ENCODE measurements at places on chromosomes 7 and 10. TPM values are rescaled to one million over a fixed set of nuclear protein-coding genes. Genes with fewer than 3 reads are reported as not detected.

GRCh38 chr10:103781329-103782061 lies 73.9 kb downstream of the SH3PXD2A start:
- peak; percentile 36 for DNase-seq

DNA sequence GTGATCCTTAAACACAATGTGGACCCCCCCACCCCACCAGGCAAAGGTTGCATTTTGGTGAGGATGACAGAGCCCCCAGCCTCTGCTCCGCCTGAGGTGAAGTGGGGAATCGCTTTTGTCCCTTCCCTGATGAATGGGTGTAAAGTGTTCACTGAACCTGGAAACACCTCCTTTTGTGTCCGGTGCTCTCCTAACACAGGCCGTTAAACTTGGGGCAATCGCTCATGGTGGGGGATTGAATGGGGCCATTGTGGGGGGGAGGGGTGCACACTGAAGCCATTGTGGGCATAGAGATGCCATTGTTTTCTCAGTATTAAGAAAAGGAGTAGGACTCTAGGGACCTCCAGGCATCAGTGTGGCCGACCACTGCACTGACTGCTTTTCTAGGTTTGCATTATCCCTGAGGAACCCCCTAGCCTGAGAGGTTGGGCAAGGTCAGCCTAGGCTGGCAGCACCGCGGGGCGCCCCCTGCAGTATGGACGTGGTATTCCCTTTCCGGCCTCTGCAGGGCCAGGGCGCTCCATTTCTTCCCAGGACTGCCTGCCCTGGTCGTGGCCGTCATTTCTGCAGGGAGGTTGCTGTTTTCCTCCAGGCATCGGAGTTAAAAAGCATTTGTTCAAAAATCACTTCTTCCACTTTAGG lies 158.3 kb downstream of the TCF7L2 start:
- DNase-seq = peak; percentile 43

- no peak for DNase-seq
Measured at GRCh38 chr10:117449636-117450035, 74.4 kb upstream of the PDZD8 start.

DNA sequence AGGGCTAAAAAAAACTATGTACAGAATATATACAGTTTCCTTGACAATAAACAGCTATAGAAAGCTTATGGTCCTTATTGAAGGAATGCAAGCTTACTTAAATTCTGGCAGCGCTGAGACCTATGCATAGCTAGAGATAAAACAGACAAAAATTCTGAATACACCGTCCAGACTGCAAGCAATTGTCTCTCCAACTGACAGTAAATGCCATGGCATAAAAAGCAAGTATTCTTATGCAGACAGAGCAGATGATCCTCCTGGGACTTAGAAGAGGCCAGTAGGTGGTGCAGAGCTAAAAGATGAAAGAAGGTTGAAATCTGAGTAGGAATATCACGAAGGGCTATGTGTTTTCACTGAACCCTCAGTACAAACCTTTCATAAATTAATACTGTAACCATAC lies 157.0 kb upstream of the CACNA2D1 start:
- no peak for DNase-seq

GRCh38 chr10:70575486-70575873 lies 27.1 kb downstream of the PRF1 start:
- no peak for DNase-seq

DNA sequence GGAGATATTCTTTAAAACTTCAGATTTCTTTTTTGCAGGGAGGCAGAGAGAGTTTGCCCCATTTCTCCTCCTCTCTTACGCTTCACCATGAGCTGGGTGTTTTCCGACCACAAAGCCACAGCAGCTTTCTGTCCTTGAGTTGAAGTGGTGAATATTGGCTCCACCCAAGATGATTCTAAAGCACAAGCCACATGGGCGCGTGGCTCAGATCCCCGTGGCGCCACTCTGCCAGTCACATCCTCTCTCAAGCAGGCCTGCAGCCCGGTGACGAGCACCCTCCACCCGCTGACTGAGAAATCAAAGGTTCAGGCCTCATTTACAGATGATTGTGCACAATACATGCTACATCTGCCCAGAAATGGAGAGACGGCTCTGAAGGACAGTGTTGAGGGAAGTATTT lies 27.6 kb upstream of the RNF32 start:
- peak; percentile 89 for DNase-seq

- DNase-seq = no peak
Measured at GRCh38 chr7:76063525-76063924, 15.6 kb downstream of the MDH2 start.

DNA sequence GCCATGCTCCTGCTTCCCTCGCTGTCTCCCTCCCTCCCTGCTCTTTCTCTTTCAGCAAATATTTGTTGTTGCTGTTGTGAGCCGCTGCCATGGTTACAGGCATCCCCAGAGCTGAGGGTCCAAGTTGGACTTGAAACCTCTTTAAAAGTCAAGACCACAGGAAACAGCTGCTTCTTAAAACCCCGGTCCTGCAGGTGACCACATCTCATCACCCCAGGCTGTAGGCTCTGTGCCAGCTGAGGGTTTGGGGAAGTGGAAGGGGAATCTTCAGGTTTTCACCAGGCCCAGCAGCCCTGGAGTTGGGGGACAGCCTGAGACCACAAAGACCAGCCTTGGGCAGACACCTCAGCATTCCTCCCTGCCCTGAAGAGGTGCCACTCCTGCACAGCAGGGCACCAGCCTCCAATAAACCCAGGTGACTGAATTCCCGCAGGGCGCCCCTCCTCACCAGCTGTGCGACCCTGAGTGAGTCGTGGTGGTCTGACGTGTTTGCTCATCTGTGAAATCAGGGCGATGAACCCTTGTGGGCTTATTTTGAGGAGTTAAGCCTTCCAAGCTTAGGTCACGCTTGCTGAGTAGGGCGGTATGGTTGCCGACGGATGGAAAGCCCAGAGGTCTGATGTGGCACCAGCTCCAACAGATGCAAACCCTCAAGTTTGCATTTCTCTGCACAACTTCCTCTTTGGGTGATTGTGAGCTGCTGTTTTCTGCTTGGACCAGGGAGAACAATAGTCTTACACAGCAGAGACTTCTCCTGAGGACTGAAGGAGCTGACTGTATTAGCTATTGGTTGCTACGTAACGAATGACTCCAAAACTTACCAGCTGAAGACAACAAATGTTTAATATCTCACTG lies 24.8 kb downstream of the NPTX2 start:
- no peak for DNase-seq

The EPHB4 gene
- 2.8 TPM for total RNA-seq

DNA sequence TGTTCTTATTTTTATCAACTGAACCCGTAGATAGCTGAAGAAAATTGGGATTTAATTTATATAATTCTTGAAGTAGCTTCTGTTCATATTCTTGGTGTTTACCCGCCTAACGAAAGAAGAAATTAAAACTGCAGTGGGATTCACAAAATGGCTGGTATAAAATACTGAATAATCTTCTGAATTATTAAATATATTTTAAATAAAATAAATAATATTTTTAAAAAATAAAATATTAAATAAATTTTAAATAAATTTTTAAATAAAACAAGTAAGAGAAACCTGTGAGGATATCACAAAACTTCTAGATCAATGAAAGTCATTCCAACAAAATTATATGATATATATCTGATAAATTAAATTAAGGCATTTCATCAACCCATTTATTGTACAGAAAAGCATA lies 99.4 kb downstream of the CNOT4 start:
- DNase-seq = no peak

- no peak for DNase-seq
Measured at GRCh38 chr7:123275036-123275753, 75.4 kb upstream of the SLC13A1 start.

- DNase-seq = no peak
Measured at GRCh38 chr7:95454438-95455045, 19.7 kb upstream of the PON2 start.

The CCDC3 gene
- total RNA-seq = 0.34 TPM

- DNase-seq = peak; percentile 74
Measured at GRCh38 chr10:22550732-22551131, 163.6 kb downstream of the PIP4K2A start.

DNA sequence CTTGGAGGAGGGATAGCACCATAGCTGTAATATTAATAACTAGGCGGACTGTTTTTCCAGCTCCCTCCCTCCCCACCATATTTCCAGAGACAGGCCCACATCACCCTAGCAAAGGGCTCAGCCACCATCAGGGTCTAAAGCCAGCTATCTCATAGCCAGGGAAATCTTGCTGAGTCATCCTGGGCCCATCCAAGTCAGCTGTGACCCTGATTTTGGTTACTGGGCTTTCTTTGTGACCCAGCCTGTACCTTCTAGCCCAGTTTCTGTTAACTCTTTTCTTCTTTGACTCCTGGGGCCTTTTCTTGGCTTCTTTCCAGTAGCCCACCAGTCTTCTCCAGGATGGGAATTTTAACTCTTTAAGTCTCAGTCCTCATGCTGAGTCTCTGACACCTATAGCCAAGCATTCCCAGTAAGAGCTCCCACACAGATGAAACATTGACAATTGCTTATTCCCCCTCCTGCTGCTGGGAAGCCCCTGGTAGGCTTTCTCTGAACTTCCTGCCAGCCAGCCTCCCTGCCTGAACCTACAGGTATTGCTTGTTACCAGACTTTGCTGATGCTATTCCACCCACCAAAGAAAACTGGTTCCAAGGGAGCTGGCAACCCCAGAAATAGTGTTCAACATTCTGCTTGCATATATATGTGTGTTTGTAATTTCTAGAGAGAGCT lies 34.8 kb upstream of the ADO start:
- DNase-seq = peak; percentile 28
